Small intestine (tissue), 16 donors: ENCODE measurements at places on chromosomes 13 and 19.

- no peak for DNase-seq
These were observed 859.0 kb upstream of the SPRY2 start for GRCh38 chr13:81199956-81200355.

- DNase-seq, result no peak
These were observed 68.3 kb upstream of the SERP2 start for GRCh38 chr13:44305286-44305685.

DNA sequence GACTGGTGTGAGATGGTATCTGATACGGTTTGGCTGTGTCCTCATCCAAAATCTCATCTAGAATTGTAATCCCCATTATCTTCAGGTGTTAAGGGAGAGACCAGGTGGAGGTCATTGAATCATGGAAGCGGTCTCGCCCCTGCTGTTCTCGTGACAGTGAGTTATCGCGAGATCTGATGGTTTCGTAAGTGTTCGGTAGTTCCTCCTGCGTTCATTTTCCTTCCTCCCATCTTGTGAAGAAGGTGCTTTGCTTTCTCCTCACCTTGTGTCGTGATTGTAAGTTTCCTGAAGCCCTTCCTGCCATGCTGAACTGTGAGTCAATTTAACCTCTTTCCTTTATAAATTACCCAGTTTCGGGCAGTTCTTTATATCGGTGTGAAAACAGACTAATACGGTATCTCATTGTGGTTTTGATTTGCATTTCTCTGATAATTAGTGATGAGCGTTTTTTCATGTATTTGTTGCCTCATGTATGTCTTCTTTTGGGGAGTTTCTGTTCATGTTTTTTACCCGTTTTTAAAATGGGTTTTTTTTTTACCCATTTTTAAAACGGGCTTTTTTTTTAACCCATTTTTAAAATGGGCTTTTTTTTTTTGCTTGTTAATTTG is 102.8 kb upstream of the SLC10A2 start:
- DNase-seq, result no peak

DNA sequence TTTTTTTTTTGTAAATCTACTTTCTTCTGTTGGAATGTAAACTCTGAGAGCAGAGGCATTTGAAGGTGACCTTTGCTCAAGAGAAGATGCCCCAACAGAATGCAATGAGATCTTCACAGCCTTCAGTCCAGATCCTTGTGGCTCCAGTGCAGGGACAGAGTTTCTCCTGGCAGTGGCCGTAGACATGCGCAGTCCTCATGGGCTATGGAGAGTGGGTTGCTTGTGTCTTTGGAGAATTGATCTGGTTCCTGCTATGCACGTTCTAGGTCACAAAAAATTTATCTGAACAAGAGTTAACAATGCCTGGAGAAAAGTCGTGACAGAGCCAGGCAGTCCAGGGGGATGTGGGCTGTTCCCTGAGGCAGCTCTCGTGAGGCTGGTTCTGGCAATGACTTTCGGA is 30.1 kb downstream of the TMEM255B start:
- DNase-seq, result no peak

GRCh38 chr19:525857-526419 is 5.6 kb upstream of the CDC34 start:
- no peak for DNase-seq

- peak; percentile 51 for DNase-seq
These were observed 88.8 kb downstream of the LMO7 start for GRCh38 chr13:75724752-75725517.

DNA sequence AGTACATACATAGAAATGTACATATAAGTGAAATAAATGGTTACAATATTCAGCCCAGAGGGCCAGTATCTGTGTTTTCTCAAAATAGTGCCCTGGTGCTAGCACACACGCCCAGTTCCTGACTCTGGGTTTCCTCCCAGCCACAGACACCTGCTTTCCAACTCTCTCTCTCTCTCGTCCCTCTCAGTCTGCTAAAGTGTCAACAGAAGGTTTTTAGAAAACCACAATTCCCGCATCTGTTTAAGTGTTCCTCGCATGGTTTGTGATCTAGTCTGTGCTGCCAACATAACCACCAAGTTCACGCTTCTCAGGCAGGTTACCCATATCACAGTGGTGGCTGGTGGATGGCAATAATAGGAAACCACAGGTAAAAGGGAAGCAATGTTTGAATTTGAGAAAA is 17.8 kb upstream of the UPF3A start:
- no peak for DNase-seq

DNA sequence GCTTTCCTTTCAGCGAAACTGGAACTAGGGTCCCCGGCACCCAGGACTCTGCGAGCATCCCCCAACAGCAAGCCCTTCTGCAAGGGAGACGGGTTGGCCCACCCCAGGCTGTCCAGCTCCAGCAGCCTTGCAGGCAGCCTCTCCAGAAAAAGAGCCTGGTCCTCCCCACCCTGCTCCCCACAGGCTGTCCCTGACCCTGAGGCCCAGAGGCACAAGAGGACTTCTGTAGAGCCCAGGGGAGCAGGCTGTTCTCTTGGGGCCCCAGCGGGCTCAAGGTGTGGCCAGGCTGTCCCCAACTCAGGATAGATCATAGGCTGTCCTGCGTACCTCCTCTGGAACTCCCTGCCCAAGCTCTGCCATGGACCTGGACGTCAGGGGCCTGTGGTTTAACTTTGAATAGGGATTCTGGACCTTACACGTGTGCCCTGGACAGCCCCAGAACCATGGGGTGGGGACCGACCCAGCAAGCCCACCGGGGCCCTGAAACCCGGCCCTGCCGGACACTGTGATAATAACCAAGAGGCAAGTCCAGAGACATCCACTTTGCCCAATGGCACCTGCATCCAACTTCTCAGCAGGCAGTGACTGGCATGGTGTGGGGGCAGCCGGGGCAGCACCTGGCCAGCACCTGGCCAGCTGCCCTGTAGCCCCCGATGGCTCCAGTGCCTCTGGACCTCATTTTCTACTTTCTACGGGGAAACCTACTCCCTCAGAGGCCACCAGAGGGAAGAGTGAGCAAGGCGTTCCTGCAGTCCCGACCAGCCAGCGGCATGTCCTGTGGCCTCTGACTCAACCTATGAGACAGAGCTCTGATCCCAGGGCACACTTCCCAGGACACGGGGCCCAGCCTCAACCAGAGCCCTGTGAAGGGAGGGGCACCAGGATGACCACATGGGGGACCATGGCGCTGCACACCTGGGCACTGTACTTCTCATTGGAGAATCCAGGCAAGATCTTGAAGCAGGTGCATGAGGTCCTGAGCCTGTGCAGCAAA is 50.9 kb upstream of the TPM4 start:
- peak; percentile 66 for DNase-seq

- DNase-seq, result peak; percentile 54
These were observed 39.1 kb downstream of the PCDH8 start for GRCh38 chr13:52809310-52809769.

GRCh38 chr13:42494157-42494556 is 79.8 kb upstream of the TNFSF11 start:
- no peak for DNase-seq

DNA sequence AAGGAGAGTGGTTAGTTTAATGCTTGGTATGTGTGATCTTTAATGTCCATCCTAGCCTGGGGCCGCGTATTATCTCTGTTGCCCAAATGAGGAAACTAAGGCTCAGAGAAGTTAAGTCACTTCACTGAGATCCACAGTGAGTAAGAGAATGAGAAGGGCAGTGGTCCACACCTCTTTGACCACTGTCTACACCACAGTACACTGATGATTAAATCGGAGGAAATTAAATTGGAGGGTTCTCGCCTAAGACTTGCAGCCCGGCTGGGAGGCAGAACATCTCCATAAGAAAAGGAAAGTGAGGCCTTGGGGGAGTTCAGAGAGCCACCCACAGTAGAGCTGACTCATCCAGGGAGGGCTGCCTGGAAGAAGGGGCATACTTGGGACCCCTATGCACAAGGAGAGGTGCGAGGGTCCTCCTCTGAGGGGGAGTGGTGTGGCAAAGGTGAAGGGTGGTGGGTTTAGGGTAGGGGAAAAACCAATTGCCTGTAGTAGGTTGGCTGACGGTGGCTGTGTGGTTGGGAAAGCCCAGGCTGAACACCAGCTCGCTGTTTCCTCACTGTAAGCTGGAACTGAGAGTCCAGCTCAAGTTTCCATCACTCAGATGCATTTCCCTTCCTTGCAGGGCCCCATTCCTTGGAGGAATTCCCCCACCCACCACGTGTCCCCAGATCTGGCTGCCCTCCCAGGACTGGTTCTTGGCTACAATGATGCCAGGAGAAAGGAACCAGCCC is 15.0 kb upstream of the DHRS12 start:
- no peak for DNase-seq

DNA sequence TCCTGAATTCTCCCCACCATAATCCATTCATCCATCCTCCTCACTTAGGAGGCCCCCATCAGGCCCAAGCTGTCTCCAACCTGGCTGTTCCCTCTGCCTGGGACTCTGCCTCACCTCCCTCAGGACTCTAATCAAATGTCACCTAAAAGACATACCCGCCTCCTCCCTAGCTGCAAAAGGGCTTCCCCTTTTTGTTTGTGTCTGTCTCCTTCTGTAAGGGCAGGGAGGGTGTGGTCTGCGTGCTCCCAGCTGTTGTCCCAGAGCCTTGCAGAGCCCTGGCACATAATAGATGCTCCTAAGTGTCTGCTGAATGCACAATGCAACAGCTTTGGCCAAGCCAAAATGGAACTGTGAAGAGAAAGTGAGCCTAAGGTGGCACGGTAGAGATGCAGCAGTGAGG is 4.4 kb downstream of the TRIR start:
- DNase-seq, result no peak

DNA sequence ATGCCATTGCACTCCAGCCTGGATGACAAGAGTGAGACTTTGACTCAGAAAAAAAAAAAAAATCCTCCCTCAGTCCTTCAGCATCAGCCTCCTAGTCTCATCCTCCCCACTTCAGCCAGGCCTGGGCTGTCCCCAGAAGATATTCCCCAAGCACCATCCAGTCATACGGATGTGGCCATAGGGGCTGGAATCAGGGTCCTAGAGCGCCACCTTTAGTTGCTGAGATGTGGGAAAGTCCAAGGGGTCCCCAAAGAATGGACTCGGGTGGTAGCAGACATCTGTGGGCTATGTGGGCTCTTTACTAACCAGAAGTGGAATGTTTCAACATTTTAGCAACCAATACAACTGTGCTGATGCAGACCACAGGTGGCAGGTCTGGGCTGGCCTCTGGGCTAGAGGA is 3.1 kb upstream of the TYROBP start:
- no peak for DNase-seq

DNA sequence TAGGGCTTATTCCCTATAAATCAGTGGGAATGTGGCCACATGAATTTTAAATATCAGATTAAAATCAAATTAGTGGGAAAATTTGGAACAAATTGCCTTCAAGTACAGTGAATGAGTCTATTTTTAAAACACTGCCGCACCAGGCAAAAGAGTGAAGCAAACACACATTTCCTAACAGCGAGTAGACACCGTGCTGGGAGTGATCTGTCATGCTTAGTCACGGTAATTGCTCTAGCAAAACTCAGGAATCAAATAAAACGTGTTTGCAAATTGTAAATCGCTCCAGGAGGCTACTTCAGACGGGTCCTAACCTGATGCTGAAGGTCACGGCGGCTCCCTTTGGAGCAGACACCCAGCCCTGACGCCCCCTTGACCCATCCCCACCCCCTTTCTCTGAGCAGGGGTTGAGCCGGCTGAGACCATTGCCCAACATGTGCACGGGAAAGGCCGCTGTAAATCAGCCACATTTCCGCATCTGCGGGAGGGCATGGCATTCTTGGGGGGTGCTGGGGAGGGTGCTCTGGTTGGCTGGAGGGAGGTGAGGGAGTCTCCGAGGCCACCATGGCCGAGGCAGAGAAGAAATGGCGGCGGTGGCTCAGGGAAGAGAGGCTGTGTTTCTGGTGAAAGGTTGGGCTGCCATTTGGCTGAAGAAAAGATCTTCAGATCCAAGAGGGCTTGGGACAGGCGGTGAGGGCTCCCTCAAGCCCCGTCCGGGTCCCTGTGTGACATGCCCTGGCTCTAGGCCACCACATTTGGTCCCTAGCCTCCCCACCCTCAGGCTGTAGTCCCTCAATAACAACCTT is 8.9 kb downstream of the CEBPA start:
- peak; percentile 90 for DNase-seq

GRCh38 chr19:18322318-18322758 is 538 bp downstream of the LSM4 start:
- peak; percentile 91 for DNase-seq

DNA sequence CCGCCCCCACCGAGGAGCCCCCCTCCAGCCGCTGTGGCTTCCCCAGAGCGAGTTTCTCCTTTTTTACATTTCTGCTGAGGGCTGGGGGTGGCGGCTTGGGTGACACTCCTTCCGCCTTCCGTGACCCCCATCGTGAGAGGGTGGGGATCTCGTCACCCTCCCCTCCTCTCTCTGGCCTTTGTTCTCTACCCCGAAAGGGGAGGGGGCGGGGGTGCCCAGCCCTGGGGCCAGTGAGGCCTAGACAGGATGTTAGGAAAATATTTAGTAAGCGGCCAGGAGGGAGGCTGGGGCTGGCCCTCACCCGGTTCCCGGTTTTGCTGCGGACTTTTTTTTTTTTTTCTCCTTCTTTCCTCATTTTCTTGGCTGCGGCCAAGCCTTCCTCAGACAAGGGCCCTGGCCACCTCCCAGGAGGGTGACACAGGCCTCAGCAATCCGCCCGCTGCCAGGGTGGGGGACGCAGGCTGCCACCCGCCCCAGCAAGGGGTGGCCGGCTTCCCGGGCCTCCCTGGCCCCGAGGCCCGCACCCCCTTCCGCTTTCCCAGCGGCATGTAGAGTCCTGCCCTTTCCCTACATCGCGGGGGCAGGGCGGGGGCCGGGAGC is 3.9 kb downstream of the MIDN start:
- DNase-seq, result peak; percentile 88

DNA sequence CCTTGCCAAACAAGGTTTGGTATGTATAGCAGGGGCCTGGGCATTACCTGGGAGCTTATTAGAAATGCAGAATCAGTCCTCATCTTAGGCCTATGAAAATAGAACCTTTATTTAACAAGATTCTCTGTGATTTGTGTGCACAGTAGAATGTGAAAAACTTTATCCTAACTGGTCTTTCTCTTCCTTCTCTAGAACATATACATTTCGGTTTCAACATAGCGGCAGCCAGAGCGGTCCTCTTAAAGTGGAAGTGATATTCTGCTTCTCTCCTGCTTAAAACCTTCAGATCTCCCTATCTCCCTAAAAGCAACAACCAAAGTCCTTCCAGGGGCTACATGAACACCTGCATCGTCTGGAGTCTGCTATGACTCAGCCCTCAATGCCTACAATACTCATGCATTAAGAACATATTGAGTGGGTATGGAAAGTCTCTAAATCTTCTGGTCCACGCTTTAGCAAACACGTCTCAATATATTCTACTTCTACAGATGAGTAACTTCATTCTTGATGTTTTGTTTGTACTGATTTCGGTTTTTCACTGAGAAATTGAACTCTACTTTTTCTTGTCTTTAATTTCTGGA is 84.5 kb downstream of the SPRY2 start:
- DNase-seq, result no peak

- peak; percentile 42 for DNase-seq
These were observed 71.8 kb downstream of the CAB39L start for GRCh38 chr13:49371943-49372613.

GRCh38 chr13:93736909-93737308 is 510.3 kb downstream of the GPC6 start:
- DNase-seq, result no peak

GRCh38 chr19:2560369-2560768 is 84.4 kb downstream of the GADD45B start:
- DNase-seq, result no peak
